ENCODE measurements at places on chromosomes 2 and 18.

DNA sequence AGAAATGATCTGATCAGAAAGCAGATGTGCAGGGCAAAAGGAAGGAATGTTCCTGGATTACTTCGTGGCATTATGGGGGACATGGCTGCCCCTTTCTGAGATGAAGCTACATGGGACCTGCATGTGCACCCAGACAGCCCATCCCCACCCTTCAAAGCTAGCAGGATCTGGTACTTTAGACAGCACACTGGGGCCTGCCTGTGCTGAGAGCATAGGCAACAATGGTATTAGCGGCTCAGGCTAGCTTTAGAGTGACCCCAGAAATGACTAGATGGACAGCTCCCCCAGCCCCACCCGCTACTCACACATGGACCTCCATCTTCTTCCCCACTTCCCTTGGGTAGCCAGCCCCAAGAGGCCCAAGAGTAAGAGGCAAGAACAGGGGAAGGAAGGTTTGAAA, 61.5 kb upstream of the NFE2L2 start:
- no peak for ATAC-seq

GRCh38 chr2:127909019-127909418, 23.3 kb upstream of the AMMECR1L start:
- no peak for ATAC-seq

DNA sequence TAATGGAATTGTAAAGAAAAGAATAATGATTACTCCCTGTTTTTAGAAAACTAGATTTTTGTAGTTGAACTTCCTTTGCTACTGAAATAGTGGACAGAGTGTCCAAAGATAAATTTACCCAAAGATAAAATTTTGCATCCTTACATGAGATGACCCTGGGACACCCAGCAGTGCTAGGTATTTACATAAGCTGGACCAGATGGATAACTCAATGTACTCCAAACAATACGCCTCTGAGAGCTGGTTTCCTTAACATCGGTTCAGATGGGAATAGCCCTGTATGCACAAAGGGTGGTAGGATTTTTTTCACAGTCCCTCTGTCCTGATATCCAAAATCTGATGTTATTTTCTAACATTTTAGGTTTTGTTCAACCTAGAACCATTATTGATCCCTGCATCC, 432.1 kb upstream of the ID2 start:
- no peak for ATAC-seq

DNA sequence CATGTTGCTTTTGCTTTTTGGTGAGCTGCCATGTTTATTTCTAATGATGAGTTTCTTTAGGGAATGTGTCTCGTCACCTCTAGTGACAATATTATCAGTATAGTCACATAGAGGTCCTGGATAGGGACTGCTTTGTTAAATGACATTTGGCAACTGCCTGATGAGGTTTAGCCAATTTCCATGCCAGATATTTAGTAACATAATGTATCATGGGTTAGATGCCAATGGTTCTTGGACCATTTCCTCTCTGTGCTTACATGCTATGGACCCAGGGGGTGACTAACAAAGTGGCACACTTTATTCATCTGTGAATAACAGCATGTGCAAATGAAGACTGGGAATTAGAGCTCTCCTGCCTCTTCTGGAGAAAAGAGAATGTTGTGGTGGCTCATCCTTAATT, 56.2 kb upstream of the RAB27B start:
- no peak for ATAC-seq

GRCh38 chr2:46787364-46787763, 128.2 kb downstream of the MCFD2 start:
- no peak for ATAC-seq

DNA sequence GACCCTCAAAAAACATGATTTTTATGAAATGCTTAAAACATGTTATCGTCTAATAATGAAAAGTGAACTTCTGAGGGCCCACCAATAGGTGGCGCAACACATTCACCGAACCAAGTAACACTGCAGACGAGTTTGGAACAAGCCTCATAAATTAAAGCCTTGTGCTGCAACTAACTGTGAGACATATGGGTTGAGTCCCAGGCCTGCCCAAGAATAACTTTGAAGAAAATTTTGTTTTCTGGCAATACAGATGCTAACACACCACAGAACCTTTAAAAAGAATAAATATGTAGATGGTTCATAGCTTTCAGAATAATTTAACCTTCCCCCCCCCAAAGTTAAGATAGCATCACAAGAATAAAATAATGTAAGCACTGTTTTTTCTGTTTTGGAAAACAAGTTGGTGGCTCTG, 285.9 kb downstream of the RNF144A start:
- ATAC-seq = no peak

- ATAC-seq = no peak
These were observed 248.6 kb downstream of the BCL2 start for GRCh38 chr18:63070767-63071502.

GRCh38 chr2:29763371-29763770, 158.0 kb downstream of the ALK start:
- no peak for ATAC-seq

- ATAC-seq = no peak
These were observed 17.4 kb upstream of the DNAJC10 start for GRCh38 chr2:182698671-182699070.

- peak; percentile 48 for ATAC-seq
These were observed 8.6 kb upstream of the IL36A start for GRCh38 chr2:112996635-112997034.
